ENCODE measurements at places on chromosomes 7 and 10.

DNA sequence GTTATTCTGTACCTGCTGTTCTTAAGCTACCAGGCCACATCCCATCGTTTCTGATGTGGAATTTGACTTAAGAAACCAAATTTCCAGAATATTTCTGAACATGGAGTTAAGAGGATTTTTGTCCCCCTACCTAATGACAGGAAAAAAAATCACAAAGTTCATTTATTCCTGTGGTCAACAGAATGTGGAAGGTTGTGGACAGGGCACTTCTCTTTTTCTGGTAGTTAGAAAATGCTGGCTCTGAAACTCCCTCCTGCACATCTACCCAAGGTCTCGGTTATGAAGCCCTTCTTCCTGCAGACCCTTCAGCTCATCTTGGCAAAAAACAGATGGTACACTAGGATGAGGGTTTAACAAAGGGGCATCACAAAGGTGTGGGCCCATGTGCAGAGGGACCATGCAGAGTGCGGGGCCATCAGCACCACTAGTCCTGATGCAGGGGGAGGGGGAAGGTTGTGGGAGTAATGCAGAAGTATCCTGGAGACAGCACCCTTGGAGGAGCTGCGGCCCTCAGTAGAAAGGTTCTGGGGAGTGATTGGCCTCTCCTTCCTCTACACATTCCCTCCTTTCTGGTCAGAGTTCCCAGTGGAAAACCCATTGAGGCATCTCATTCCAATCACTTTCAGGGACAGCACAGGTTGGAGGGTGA, 9.8 kb downstream of the ALOX5 start:
- DNase-seq = no peak

GRCh38 chr7:85287106-85287825, 100.4 kb upstream of the SEMA3D start:
- no peak for DNase-seq

DNA sequence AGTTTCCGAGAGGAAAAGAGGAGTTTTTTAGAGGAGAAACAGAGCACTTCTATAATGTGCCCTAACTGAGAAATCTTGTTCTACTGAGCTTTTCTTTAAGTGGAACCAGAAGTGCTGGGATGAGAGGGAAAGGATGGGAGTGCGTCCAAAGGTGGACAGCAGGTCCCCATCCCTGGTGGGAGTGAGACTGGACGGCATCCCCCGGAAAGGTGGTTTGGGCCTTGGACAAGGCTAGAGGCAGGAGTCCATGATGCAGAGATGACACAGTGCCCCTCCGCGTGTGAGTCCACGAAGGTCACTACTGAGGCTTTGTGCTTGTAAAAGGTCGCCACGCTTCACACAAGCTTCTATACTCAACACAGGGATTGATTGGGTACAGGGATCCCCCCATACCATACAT, 6.1 kb upstream of the EN2 start:
- DNase-seq = no peak

DNA sequence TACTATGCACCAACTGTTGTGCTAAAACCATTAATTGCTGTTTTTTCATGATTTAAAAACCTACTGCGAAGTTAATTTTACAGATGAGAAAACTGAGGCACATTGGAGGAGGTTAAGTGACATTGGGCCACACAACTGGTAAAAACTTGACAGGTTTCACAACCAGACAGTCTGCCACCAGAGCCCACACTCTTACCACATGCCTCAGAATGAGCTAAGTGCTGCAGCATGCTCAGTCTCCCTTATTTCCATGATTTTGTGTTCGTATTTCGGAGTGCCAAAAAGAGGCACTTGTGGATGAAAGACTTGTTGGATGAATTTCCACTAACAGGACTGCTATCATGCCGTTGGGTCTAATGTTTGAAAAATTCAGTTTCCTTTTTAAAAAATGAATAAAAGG, 77.4 kb downstream of the PCLO start:
- DNase-seq = no peak

DNA sequence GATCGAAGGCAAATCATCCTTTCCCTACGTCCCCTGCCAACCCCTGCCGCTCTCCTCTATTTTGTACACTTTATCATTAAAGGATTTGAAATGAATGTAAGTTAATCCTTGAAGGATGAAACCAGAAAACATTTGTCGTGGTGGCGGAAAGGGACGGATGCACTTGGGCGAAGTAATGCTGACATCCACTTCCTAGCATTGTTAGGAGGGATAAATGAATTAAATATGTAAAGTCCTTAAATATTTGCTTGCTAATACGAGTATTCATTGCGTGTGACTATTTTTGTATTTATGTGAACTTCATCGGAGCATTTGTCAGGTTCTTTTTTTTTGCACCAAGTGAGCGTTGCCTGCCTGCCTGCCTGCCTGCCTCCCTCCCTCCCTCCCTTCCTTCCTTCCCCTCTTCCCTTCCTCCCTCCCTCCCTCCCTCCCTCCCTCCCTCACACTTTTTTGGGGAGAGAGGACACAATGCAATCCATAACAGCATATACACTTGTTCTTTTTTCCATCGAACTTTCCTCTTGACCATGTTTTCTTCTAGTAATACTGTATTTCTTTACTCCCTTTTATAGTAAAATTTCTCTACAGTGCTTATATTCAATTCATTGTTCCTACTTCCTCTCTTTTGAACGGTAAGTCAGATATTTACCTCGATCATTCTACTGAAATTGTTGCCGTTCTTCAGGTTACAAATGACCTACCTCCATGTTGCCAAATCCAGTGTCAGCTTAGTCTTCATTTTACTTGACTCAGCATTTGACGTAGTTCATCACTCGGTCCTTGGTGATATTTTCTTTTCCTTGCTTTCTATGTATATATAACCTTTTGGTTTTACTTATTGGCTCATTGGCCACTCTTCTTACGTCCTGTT, 831 bp downstream of the CCDC7 start:
- no peak for DNase-seq

Data from stimulated activated CD4-positive, alpha-beta T cell treated with anti-CD3 and anti-CD28 coated beads, Interleukin-12 subunit alpha, Interleukin-12 subunit beta, amount 100 ng/mL, for 4 hours (primary cell).